Umbilical cord (tissue), 2 donors: ENCODE measurements at places on chromosomes 11 and 22.

GRCh38 chr11:124643605-124644425, 21.2 kb downstream of the TBRG1 start:
- peak; percentile 74 for DNase-seq

- no peak for DNase-seq
Measured at GRCh38 chr11:69912911-69913451, 93.8 kb upstream of the FGF3 start.

- no peak for DNase-seq
Measured at GRCh38 chr11:65382804-65383368, 440 bp upstream of the SLC25A45 start.

- DNase-seq = peak; percentile 13
Measured at GRCh38 chr11:82980292-82980691, 78.8 kb downstream of the DDIAS start.

GRCh38 chr11:104113541-104113940, 50.4 kb downstream of the PDGFD start:
- DNase-seq = no peak
